Left ventricle myocardium inferior (tissue), 1 donor: ENCODE measurements at places on chromosomes 13 and 19. TPM values are rescaled to one million over a fixed set of nuclear protein-coding genes. Genes with fewer than 3 reads are reported as not detected.
A peak's percentile ranks its signal among the peaks of the same experiment; 100 is the strongest.

- H3K27ac ChIP-seq = no peak overlapping the region
- H3K4me3 ChIP-seq = no peak overlapping the region
- H3K27me3 ChIP-seq = no peaks in the 10 kb centered on the region
- no peaks in the 10 kb centered on the region for H3K36me3 ChIP-seq
- peaks cover 27% of the 10 kb centered on the region for H3K4me1 ChIP-seq
Observed at GRCh38 chr13:23644527-23645138, 74.4 kb downstream of the TNFRSF19 start.

GRCh38 chr13:24360106-24360505 is 50.7 kb downstream of the C1QTNF9 start:
- H3K36me3 ChIP-seq = no peaks in the 10 kb centered on the region
- H3K27ac ChIP-seq = no peak overlapping the region
- no peak overlapping the region for H3K4me3 ChIP-seq
- no peaks in the 10 kb centered on the region for H3K4me1 ChIP-seq
- no peak for DNase-seq

DNA sequence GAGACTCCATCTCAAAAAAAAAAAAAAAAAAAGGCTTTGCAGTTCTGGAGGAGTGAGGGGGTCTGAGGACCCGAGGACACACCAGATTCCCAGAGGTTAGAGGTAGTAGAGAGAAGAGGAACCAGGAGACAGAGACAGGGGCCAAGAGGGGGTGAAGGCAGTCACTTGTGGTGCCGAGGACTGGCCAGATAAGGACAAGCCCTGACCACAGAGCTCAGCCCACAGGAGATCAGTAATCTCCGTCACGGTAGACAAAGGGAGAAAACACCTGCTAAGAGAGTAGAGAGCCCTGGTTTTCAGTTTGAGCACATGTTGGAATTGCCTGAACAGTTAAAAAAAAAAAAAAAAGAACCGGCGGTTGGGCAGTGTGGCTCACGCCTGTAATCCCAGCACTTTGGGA is 1.7 kb upstream of the PRAM1 start:
- H3K27me3 ChIP-seq = no peaks in the 10 kb centered on the region
- H3K4me1 ChIP-seq = peaks cover 17% of the 10 kb centered on the region
- no peak overlapping the region for H3K27ac ChIP-seq

DNA sequence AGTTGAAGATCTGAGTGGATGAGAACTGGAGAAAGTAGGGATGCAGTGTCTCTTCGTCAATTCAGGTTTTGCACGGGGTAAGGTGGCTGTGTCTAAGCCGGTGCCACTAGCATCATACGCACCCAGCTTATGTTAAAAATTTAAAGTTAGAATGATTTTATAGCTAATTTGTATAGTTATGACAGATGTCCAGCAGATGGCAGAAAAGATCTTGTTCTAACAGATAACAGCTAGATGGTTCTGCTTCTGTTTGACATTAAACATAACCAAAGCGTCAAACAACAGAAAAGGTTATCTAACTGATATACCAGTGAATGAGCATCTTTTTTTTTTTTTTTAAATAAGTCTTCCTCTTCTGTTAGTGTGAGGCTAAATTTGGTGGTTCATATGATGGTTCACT is 18.8 kb upstream of the EDDM13 start:
- DNase-seq = no peak
- no peaks in the 10 kb centered on the region for H3K36me3 ChIP-seq
- H3K4me1 ChIP-seq = no peaks in the 10 kb centered on the region
- no peaks in the 10 kb centered on the region for H3K27me3 ChIP-seq
- H3K4me3 ChIP-seq = no peak overlapping the region

- peak overlapping the region; percentile 64 for H3K4me3 ChIP-seq
- H3K27me3 ChIP-seq = peaks cover 48% of the 10 kb centered on the region
- no peaks in the 10 kb centered on the region for H3K36me3 ChIP-seq
- no peak for DNase-seq
Observed at GRCh38 chr19:17391371-17392151, 2.4 kb downstream of the CCDC194 start.

DNA sequence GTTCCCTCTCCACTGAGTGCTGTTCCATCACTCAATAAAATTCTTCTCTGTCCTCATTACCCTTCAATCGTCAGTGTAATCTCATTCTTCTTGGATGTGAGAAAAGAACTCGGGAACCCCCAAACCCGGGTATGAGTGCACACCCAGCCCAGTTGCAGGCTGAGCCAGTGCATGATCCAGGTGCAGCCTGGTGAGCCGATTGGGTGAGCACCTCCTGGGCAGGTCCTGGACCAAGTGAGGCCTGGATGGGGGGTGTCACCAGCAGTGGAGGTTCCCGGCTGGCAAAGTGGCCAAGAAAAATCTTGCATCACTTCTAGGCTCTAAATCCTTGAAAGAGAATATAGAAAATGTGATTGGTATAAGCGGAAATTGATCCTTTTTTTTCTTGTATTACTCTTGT is 878.8 kb upstream of the KLHL1 start:
- DNase-seq = no peak
- no peak overlapping the region for H3K4me3 ChIP-seq
- no peaks in the 10 kb centered on the region for H3K4me1 ChIP-seq
- no peaks in the 10 kb centered on the region for H3K27me3 ChIP-seq
- H3K36me3 ChIP-seq = no peaks in the 10 kb centered on the region

DNA sequence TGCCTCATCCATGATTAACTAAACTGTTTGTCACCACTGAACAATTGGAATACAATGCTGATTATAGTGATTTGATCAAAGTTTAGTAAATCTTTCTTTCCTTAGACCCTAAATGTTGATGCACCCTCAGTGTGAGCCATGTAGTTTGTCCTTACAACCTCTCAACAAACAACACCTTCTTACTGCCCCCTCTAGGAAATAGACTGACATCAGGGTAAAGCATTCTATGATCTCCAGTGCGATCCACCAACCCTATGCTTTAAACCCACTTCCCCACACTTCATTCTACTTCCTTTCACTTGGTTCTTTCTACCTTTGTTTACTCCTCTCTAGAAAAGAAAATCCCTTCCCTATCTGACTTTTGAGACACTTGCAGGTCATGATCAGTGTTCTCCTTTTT is 1842.5 kb upstream of the PRR20A start:
- no peak overlapping the region for H3K27ac ChIP-seq
- no peaks in the 10 kb centered on the region for H3K27me3 ChIP-seq
- H3K4me1 ChIP-seq = no peaks in the 10 kb centered on the region
- no peak for DNase-seq
- H3K36me3 ChIP-seq = no peaks in the 10 kb centered on the region

DNA sequence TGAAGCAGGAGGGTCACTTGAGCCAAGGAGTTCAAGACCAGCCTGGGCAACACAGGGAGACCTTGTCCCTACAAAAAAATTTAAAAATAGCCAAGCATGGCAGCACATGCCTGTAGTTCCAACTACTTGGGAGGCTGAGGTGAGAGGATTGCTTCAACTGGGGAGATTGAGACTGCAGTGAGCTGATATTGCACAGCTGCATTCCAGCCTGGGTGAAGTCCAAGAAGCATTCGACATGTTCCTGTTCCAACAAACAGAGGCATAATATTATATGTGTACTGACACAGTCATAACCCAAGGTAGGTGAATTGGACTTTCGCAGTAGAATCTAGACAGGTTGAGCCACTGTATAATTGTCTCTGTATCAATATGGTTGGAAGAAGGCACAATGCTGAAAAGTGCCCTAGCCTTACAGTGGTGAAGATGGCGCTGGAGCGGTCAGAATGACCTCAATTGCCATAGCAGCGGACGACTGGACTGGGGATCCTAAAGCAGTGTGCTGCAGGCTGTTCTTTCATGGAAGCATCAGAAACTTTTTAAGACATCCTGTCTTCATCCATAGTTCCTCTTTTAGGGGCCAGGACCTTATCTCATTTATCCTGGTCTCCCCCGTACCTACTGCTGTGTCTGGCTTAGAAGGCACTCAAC is 112.0 kb upstream of the CLDN10 start:
- H3K4me3 ChIP-seq = no peak overlapping the region
- peaks cover 10% of the 10 kb centered on the region for H3K4me1 ChIP-seq
- no peak for DNase-seq
- no peak overlapping the region for H3K27ac ChIP-seq
- no peaks in the 10 kb centered on the region for H3K36me3 ChIP-seq

- H3K4me3 ChIP-seq = no peak overlapping the region
- H3K4me1 ChIP-seq = peaks cover 11% of the 10 kb centered on the region
- H3K27me3 ChIP-seq = peaks cover 6% of the 10 kb centered on the region
- no peak for DNase-seq
- no peak overlapping the region for H3K27ac ChIP-seq
Observed at GRCh38 chr13:97030705-97031452, 36.6 kb upstream of the OXGR1 start.

DNA sequence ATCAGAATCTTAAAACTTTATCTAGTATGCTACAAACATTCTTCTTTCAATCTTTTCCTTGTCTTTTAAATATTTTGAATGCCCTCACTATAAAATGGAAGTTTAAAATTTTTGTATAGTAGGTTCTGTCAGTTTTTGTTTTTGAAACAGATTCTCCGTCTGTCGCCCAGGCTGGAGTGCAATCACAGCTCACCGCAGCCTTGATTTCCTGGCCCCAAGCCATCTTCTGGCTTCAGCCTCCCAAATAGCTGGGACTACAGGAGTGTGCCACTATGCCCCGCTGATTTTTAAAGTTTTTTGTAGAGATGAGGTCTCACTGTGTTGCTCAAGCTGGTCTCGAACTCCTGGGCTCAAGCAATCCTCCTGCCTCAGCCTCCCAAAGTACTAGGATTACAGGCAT is 20.7 kb downstream of the PHF11 start:
- H3K27ac ChIP-seq = no peak overlapping the region
- no peak overlapping the region for H3K4me3 ChIP-seq
- H3K27me3 ChIP-seq = no peaks in the 10 kb centered on the region
- H3K4me1 ChIP-seq = peaks cover 14% of the 10 kb centered on the region
- DNase-seq = no peak

DNA sequence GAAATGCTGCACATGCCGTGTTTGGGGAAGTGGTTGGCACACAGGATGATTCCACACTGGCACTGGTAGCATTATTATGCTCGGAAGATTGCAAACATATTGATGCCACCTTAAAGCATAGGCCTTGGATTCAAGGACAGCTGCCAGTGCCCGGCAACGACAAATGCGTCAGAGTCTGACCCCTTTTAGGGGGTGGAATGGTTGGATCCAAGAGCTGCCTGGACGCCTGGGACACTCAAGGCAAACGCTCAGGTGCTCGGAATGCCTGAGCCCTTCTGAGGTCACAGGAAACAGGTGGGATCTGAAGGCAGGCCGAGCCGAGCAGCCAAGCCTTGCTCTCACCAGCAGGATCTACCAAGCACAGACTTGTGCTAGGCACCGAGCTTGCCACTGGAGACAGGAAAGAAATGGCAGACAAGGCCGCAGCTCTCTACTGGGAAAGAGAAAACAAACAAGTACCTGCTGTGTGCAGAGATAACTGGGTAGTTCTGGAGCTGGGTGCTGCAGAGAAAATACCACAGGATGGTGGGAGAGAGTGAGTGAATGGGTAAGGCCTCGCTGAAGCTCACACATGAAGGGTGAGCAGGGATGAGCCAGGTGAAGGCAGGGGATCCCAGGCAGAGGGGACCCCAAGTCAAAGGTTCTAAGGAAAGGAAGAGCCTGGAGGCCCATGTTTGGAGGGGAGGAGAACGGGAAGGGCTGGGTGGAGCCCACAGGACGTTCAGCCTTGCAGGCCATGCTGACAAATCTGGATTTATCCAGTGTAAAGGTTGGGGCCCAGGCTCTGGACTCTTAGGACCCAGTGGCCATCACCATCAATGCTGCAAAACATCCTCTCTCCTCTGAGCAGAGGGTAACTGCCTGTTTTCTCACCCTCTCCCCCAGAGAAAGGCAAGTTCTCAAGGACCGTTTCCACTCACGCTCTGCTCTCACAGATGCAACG is 9.2 kb downstream of the RANBP3 start:
- no peaks in the 10 kb centered on the region for H3K27me3 ChIP-seq
- peaks cover 4% of the 10 kb centered on the region for H3K36me3 ChIP-seq
- H3K4me1 ChIP-seq = peaks cover 90% of the 10 kb centered on the region
- peak overlapping the region; percentile 34 for H3K4me3 ChIP-seq

DNA sequence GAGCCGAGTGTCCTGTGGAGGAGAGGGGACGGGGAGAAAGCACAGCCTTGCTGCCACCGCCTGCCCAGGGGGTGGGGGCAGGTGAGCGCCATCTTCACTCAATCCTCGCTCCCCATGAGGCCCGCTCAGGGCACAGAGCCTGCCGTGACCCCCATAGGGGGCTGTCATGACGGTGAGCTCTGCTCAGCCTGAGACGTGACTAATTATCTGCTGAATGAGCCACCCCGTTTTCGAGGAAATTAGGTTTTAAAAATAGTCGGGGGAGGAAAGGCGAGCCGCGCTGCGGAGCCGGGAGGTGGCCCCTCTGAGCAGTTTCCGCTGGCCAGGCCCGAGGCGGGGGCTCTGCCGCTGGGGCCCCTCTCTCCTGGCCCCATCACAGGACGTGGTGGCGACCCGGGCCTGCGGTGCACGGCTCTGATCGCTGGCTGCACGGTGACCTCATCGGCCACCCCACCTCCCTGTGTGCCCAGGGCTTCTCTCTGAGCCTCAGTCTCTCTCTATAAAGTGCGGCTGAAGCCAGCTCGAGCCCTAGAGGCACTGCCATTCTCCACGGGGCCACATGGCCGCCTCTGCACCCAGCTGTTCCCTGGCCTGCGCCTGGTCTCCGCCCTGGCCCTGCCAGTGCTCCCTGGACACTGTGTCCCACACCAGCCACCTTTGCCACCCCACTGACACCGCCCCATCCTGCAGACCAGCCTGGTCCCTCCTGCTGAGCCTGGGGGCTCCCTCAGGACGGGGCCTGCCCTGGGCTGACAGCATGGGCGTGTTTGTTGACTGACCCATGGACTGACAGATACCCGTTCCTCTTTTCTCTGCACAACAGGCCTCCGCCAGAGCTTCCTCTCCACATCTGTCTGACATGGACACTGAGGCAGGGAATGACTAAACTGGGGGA is 28.3 kb downstream of the PIP5K1C start:
- DNase-seq = no peak
- peak overlapping the region; percentile 99 for H3K27ac ChIP-seq
- no peaks in the 10 kb centered on the region for H3K27me3 ChIP-seq
- peaks cover 79% of the 10 kb centered on the region for H3K4me1 ChIP-seq
- peak overlapping the region; percentile 61 for H3K4me3 ChIP-seq

The HCST gene
- 2.3 TPM for total RNA-seq

The PABPC3 gene
- 0.05 TPM for total RNA-seq

The LRRC63 gene
- not detected for total RNA-seq

The OR7C1 gene
- not detected for total RNA-seq

The WDR62 gene
- total RNA-seq = 17.7 TPM

The DIAPH3 gene
- 0.25 TPM for total RNA-seq
